ENCODE measurements at places on chromosomes 1 and 21.
A peak's percentile ranks its signal among the peaks of the same experiment; 100 is the strongest.

DNA sequence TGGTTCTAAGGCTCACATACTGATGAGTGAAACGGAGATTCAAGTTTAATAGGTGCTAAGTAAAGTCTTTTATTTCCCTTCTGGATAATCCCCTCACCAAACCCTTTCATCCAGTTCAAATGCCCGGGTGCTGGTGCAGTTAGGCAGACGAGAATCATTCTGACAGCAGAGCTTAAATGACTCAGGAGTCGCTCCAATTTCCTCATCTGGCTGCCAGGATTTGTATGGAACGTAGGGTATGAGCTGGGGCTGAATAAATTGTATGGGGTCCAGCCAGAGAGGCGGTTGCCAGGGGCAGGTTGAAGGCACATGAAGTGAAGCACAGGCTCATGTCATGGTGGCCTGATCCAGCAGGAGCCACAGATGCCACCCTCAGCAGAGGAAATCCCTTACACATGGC, 76.0 kb downstream of the PAPPA2 start:
- no peak for DNase-seq

DNA sequence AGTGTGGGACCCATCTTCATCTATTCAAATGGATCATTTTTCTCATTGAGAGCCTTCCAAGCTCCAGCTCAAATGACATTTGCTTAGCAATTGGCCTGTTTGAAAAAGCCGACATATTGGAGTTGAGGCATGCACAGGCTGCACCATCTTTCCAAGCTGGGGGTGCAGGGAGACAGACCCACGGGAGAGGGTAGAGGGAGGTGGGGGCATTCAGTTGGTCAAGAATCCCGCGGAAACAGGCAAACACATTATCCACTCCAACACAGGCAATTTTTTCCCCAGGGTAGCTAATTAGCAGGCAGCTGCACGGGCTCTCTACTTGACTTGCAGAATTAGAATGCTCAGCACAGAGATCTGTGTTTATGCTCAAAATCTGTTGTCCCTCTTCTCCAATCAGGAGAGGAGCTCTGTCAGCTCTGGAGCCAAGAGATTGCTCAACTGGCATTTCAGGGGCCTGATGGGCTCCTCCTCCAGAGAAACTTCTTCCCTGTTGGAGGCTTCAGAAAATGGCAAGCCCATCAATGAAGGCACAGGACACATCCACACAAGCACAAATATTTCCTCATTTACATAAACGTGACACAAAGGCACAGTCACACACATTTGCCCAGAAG, 267.8 kb downstream of the FOXD2 start:
- DNase-seq: no peak

DNA sequence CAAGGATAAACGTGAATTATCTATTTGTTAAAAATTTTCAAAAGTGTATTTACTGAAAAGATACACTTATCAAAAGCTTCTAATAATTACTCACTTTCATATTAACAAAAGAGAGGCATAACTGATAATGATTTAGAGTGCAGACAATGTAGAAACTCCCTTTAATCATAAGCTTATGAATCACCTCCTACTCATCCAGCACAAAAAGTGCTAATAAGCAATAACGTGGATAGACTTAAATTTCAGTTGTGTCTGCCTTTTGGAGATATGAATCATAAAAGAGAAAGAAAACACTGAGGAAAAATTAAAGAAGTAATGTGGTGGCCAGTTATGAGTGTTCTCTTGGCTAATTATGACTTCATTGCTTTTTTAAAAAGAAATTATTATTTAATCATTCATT, 827.6 kb upstream of the B3GALT2 start:
- DNase-seq: no peak

- peak; percentile 66 for DNase-seq
Observed at GRCh38 chr1:59298026-59298583, 1.2 kb downstream of the FGGY start.

- DNase-seq: no peak
Observed at GRCh38 chr1:218394416-218394815, 49.3 kb downstream of the TGFB2 start.

DNA sequence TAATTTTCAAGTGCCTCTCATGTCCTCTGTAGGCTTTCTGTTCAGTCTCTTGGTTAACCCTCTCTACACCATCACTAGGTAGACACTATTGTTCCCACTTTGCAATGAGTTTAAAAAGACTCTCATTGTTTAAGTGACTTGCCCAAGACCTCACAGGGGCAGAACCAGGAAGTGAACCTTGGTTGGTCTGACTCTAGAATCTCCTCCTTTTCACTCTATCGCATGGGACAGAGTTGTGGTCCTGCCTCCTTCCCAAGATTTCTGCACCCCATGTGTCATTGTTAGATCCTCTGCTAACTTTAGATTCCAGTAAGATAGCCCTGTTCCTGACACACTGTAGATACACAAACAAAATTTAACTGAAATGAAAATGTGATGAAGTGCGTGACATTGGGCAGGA, 481.7 kb upstream of the USP24 start:
- no peak for DNase-seq

GRCh38 chr21:41453198-41453597, 27.2 kb downstream of the MX1 start:
- no peak for DNase-seq

GRCh38 chr1:70438529-70438928, 27.5 kb downstream of the CTH start:
- no peak for DNase-seq

DNA sequence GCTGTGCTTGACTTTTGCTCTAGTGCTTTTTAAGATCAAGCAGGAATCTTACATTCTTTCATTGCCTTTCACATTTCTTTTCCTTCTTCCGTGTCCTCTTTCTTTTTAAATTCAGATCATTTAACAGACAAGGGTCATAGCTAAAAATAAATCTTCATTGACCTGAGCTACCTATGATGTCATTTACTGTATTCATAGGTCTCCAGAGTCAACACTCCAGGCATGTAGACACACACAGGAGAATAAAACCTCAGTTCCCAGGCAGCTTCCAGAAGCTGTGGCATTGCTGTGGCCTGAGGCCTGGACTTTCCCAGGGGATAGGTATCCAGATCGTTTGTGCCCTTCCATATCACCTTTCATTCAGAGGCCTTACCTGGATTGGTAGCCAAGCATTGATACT, 38.5 kb upstream of the ENAH start:
- DNase-seq: no peak

- DNase-seq: peak; percentile 2
Observed at GRCh38 chr1:235404190-235404589, 37.0 kb downstream of the TBCE start.

DNA sequence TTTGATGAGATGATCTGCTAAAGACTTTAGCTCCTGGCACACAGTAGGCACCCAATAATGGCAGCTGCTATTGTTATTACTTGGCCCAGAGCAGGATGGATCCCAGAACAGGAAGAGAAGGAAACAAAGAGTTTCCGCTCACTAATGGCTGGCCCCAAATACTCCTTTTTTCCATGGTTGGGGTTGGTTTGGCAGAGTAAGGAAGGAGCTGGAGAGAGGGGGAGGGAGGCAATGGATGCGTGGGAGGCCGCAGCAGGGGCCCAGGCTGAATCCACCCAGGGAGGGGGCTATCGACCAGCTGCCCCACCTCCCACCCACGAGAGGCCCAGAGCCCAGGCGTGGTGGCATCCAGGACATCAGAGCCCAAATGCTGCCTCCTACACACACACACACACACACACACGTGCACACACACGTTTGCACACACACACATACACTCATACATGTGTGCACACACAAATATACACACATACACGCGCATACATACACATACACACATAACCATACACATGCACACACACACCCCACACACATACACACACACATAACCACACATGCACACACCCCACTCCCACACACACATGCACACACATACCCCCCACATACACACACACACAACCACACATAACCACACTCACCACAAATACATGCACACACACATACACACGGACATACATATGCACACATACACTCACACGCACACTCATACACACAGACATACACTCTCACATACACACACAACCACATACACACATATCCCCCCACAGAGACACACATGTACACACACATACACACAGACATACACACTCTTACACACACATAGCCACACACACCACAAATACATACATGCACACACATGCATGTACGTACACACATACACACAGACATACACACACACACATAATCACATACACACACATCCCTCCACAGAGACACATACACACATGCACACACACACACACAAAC, 25.2 kb downstream of the C1QB start:
- DNase-seq: no peak

GRCh38 chr1:178436899-178437298, 59.9 kb downstream of the CLEC20A start:
- no peak for DNase-seq

DNA sequence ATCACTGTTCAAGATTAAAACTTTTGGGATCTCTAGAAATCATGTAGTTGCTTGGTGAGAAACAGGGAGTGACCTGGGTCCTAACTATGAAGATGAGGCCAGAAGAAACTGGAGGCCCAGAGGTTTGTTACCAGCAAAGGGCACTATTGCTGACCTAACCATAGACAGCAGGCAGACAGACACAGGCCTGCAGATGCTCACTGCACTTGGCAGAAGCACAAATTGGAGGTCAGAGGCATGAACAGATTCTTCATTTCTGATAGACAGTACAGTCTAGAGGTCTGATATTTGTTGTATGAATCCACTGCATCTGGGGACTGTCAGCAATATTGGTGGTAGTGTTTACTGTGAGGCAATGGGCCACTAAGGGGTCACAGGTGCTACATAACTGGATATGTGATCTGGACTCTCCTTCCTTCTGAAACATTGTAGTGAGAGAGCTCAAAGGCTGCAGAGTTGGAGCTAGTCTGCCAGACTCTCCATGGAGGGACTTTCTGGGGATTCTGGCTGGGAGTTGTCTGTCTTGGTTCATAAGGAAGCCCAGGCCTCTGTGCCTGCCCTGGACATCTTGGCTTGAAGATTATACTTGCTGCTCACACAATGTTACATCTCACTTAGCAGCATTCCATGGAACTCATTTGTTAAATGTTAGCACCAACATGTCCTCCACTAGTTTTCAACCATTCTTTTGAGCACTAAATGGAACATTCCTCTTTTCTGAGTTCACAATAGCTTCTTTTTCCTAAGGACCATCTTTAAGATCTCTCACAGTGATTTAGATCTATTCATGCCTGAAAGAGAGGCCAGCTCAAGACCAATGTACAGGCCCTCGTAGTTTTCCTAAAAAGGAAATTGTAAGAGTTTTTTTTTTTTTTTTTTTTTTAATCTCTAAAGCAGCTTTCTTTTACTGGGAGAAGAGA, 26.9 kb upstream of the CCN1 start:
- no peak for DNase-seq

GRCh38 chr1:43381612-43382011, 8.0 kb downstream of the MED8 start:
- DNase-seq: no peak

- DNase-seq: no peak
Observed at GRCh38 chr1:167095368-167095767, 1.5 kb downstream of the STYXL2 start.

GRCh38 chr1:191963286-191963685, 195.0 kb upstream of the RGS18 start:
- no peak for DNase-seq

- DNase-seq: no peak
Observed at GRCh38 chr21:43916691-43917514, 51.9 kb downstream of the AGPAT3 start.

DNA sequence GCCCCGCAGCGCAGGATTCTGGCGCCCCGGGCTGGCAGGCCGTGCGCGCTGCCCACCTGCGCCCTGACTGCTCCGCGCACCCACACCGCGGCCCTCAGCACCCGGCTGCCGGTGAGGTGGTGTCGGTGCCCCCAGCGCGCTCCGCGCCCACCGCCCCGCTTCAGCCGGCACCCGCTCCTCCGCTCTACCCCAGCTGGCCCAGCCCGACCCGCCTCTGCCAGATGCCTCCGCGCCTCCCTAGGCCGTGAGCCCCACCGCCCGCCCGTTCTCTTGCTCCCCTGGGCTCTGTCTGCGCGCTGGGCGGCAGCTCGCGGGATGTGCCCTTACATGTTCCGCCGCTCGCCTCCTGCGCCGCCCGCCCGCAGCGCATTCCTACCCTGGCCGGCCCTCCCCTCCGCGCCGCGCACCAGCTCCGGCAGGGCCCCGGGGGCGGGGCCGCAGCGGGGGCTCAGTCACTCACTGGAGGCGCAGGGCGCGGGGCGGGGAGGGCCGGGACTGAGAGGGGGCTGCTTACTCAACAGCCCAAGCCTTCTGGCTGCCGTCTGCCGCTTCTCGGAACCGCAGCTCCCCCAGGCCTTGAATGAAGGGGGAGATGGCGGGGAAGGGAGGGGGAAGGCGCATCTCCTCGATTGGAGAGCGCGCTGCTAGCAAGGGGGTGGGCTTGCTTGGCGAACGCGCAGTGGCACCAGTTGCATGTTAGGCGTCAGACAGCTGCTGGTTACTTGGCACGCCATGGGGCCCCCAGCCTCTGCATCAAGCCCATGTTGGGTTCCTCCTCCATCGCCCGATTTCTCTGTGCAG, at the start of gene PHLDA3:
TSS of gene PHLDA3 (minus strand) at position 345 of the 801 bp plus-strand sequence. CDS start 402 bp downstream, outside the sequence.
- DNase-seq: peak; percentile 54

DNA sequence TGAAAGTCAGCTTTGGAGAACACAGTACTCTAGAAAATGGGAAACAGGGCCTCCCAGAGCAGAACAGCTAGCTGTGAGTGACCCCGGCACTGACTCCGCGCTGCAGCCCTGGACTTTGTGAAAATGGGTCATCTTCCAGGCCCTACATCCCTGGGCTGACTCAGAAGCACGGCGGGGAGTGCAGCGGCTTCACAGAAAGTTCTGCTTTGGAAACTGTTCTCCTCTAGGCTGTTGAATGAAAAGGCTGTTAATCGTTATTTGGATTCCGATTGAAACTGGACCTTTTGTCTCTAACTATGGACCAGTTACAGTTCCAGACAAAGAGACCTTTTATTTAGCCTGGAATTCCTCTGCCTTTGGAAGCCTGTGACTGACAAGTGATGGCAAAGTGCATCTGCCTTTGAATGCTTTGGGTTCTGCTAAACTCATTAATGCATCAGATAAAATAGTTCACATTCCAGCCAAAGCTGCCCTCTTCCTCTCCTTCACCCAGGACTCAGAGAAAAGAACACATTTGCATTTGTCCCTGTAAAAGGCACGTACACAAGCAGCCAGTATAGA, 144.9 kb upstream of the HOOK1 start:
- DNase-seq: no peak

DNA sequence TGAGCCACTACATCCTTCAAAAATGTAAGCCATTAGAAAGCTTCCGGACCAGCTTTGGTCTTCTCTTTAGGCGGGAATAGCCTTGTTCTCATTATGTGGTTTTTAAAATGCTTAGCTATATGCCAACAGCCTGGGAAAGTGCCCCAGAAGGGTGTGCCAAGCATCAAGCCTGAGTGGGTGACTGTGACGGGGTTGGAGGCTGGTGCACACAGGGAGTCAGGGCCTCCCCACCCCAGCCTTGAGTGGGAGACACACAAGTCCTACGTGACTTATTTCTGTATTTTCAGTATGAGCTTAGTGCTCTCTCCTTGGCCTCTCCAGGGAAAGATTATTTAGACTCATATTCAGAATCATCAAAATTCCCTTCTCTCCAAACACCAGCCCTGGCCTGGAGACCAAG, 9.8 kb downstream of the UBASH3A start:
- no peak for DNase-seq

DNA sequence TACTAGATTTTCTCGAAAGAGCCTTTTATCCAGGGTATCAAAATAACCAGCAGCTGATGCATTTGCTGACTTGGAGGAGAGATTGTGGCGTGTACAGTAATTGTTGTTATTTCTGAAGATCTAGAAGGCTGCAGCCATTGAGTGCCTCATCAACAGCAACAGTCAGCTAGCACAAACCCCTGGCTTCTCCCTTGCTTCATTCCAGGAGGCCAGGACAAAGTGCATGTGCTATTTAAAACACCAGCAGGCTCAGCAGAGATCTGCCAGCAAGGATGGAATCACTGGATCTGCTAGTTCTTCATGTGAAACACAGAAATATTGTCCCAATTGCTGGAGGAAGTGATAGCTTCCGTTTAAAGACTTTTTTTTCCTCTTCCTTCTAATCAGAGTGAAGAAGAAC, 2.8 kb upstream of the NGF start:
- DNase-seq: no peak
